ENCODE measurements at places on chromosomes 12 and 14.

DNA sequence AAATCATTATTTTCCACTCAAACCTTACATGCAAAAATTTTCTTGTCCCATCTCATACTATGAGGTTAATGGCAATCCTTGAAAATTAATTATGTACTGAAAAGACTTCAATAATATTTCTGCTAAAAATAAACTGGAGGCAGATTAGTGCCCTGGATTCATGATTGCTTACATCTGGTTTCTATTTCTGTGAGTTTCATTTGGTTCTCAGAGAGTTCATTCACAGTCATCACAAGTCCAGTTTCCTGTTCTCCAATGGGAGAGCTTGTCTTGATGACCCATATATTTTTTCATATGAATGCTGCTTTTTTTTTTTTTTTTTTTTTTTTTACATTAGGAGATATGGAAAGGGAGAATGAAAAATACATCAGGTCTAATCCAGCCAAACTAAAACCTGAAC, 6.6 kb upstream of the PTHLH start:
- no peak for DNase-seq

- no peak for DNase-seq
Measured at GRCh38 chr12:13154027-13154538, 42.4 kb upstream of the EMP1 start.

DNA sequence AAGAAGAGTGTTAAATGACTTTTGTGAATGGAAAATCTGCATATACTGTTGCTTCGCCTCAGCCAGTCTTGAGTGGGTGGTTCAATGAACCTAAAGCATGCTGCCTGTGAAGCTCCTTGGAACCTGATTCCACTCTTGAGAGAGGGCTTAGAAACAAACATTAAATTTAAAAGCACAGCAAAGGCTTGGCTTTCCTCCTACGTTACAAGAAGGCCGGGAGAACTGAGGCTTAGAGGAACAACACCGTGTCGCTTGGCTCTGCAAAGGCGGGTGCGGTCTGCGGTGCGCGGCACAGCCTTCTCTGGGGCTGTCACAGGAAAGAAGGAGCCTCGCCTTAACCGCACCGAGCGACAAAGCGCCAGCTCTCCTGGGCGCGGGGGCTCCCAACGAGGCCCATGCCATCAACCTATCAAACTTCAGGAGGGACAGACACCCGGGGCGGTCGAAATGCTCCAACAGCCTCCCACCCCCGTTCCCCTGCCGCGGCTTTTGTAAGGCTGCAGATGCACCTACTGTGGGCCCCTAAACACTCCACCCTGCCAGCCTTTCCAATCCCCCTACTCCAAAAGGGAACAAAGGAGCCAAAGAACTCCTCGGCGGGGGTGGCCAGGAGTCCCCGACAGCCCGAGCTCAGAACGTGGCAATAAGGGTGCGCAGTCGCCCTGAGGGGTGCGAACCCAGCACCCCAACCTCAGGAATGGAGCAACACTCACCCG, 729 bp downstream of the OSBPL8 start:
- DNase-seq, result peak; percentile 87

- DNase-seq, result no peak
Measured at GRCh38 chr12:132169376-132169775, 25.1 kb downstream of the NOC4L start.

DNA sequence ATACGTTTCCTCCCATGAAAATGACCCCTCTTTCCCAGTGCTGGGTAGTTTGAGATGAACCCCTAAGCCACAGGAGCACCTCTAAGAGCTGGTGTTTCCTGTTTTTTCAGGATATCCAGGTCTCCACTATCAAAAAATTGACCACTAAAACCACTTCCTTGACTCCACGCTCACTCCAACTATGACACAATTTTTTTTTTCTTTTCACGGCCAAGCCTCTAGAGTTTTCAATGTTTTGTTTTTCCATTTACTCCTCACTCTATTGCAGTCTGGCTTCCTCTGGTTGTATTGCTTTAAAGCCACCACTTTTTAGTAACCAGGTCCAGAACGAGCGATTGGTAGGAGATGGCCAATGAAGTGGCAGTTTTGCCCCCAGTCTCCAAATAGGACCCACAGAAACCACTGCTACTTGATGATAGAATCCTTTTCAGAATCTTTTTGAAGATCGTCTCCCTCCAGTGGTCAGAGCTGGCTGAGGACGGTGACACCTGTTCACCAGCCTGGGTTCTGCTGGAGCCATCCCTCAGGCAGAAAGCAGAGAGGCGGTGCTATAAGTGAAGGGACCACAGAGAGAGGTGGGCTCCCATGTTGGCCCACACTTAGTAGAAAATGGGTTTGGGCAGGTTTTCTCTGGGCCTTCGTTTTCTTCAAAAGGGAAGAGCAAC, 454.4 kb downstream of the VRK1 start:
- DNase-seq, result no peak

GRCh38 chr14:27739657-27740156, 1026.9 kb upstream of the FOXG1 start:
- no peak for DNase-seq

DNA sequence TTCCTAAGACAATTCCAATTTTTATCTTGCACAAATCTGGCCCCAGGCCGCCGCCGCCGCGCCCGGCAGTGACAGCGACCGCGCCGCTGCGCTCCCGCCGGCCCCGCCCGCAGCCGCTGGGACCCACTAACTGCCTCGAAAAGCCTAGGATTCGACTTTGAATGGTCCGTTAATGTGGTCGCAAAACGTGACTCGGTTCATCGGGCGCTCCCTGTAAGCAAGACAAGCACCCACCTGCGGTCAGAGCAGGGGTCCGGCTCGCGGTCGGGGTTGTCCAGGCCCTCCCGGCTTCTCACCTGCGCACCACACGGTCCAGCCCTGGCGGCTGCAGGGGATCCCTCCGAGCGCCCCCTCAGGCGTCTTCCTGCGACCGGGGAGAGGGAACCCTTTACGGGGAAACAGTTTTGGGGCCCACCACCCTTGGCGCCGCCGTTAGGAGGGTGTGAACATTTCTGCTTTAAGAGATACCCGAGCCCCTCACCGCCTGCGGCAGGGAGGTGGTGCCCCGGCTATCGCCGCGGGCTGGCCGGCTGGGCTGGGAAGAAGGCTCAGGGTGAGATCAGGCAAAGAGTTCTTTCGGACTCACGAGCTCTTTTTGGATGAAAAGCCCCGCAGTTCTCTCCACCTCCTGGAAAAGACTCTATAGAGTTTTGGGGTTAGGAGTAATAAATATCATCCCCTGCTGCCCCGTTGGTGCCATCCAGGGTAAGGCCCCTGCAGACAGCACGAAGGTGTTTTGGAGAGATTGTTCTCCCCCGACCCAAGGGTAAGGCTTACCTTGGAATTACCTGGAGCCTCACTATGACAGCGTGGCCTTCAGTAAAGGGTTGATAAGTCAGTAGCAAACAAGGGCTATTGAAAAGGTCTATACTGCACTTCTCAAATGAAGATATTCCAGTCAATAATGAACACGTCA, 13.6 kb upstream of the FOXJ2 start:
- peak; percentile 83 for DNase-seq

GRCh38 chr12:60630796-60631195, 1035.0 kb downstream of the SLC16A7 start:
- DNase-seq, result no peak

DNA sequence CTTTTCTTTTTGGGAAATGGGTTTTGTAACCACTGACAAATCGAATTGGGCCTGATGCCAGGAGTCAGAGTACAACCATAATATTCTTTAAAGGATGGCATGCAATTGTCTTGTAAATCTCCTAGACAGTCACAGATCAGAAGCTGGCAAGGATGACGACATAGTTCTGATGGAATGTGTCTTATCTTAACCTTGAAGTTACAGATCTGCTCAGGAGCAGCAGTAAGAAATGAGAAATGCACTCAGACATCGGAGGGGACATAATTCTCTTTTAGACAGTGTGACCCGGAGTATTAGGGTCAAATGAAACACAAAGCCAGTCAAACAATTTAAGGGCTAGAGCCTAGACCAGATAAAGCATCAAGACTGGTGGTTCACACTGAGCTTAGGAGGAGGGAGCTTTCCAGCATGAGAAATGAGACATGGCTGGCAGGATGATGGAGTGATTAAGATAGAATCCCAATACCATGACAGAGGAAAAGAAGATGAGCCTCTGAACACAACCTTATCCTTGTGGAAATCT, 17.5 kb downstream of the CBX5 start:
- no peak for DNase-seq

DNA sequence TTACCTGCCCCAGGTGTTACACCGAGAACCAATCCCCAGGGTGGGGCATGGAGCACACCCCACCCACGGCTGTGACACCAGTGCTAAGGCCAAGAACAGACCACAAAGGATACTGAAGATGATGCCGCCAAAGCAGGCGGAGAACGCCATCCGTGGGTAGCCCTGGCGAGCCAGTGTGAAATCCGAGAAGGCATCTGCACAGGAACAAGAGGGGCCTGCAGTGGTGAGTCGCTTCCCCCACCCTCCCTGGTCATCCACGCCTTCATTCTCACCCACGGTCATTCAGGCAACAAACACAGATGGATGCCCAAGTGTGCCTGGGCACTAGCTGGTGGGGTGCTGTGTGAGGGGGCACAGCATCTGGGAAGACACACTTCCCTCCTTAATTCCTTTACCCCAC, 28.5 kb downstream of the SLC8B1 start:
- DNase-seq, result no peak

DNA sequence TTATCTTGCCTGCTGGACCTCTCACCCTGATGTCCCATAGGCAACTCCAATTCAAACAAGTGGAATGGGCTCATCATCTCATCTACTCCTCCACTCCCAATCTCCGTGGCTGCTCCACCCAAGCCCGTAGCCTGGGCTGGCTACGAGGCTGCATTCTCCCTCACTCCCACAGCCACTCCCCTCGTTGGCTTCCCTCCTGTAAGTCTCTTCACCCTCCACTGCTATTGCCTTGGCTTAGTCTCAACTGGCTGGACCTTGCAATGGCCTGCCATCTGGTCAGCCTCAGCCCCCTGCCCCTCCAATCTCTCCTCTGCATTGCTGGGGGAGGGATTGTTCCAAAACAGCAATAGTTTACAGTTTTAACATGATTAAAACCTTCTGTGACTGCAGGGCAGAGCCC, 44.4 kb upstream of the PELI2 start:
- DNase-seq, result no peak

GRCh38 chr14:72812292-72812851, 81.5 kb downstream of the DPF3 start:
- peak; percentile 35 for DNase-seq

- no peak for DNase-seq
Measured at GRCh38 chr12:96054244-96054610, 18.8 kb upstream of the LTA4H start.

DNA sequence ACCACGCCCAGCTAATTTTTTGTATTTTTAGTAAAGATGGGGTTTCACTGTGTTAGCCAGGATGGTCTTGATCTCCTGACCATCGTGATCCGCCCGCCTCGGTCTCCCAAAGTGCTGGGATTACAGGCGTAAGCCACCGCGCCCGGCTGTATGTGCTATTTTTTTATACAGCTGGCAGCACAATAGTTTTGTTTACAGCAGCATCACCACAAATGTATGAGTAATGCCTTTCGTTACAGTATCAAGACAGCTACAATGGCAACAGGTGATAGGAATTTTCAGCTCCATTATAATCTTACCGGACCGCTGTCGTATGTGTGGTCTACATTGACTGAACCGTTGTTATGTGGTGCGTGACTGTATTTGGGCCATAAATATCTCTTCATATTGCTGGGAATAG, 11.6 kb upstream of the MDM2 start:
- no peak for DNase-seq

- DNase-seq, result peak; percentile 71
Measured at GRCh38 chr12:49288412-49288853, 6.5 kb upstream of the PRPH start.

GRCh38 chr12:32702473-32702872, 23.4 kb downstream of the DNM1L start:
- no peak for DNase-seq

DNA sequence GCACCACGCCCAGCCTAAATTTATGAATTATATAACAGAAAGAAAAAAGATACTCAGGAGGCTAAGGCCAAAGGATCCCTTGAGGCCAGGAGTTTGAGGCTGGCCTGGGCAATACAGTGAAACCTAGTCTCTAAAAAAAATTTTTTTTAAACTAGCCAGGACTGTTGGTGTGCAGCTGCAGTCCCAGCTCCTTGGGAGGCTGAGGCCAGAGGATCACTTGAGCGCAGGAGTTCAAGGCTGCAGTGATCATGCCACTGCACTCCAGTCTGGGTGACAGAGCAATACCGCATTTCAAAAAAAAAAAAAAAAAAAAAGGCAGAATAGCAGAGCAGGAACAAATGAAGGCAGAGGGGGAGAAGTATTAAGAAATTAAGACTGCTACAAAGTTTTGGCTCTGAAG, 2.6 kb upstream of the PSMA6 start:
- no peak for DNase-seq

DNA sequence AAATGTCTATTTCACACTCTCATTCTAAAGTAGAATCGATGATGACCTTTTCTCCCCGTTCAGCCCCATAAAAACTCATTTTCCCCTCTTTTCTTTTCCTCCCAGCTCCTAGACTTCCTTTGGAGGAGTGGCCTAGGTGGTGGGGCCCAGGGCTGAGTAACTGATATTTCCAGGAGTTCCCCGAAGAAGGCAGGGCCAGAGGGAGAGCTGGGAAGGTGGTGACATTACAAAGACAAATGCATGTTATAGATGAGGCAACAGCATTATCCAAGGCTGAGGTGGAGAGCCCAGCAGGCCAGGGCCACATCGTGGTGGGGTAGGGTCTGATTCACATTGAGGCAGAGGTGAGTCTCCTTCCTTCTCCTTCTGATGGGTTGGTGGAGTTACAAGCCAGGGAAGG, 22.2 kb upstream of the HDAC7 start:
- DNase-seq, result no peak

DNA sequence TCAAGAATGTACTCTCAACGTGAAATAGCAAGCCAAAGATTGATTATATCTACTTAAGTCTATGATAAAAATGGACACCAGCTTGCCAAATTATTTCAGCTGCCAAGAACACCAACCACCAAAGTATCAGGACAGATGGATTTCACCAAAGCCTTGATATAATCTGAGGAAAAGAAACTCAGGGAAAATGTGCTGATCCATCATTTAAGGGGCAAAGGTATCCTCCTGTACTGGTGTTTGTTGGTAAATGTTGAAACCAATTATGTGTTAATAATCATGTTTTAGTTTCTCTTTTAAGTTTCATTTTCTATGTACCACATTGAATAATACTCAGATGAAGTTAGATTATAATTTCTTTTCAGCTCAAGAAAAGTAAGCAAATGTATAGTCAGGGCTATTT, 1284.3 kb upstream of the TMEM132C start:
- no peak for DNase-seq

- DNase-seq, result no peak
Measured at GRCh38 chr12:124753993-124754392, 109.7 kb downstream of the SCARB1 start.

Data from retina (tissue), 1 donor.